HCEC 1CT (cell line): ENCODE measurements at places on chromosomes 16 and 17.

DNA sequence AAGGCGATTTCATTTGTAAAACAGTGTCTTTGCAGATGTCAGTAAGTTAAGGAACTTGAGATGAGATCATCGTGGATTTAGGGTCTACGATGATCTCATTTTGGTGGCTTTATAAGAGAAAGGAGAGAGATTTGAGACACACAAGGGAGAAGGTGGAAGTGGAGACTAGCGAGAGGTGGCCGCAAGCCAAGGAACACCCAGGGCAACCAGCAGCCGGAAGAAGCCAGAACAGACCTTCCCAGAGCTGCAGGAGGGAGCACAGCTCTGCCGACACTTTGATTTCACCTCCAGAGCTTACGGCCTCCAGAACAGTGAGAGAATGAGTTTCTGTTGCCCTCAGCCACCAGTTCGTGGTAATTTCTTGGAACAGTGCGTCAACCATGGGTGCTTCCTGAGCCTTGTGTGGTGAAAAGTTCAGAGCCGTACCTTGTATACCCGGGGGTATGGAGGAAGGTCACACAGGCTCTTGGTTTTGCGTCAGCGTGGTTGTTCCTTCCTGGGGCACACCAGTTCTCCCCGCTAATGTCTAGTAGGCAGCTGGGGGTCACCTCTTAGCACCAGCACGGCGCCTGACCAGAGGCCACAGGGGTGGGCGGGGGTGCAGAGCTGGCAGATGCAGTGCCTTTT, 12.9 kb upstream of the SEC14L1 start:
- DNase-seq = no peak

GRCh38 chr17:76447931-76448652, 4.9 kb downstream of the UBE2O start:
- no peak for DNase-seq

- DNase-seq = peak; percentile 26
These were observed 23.4 kb upstream of the SREBF1 start for GRCh38 chr17:17859909-17860765.

DNA sequence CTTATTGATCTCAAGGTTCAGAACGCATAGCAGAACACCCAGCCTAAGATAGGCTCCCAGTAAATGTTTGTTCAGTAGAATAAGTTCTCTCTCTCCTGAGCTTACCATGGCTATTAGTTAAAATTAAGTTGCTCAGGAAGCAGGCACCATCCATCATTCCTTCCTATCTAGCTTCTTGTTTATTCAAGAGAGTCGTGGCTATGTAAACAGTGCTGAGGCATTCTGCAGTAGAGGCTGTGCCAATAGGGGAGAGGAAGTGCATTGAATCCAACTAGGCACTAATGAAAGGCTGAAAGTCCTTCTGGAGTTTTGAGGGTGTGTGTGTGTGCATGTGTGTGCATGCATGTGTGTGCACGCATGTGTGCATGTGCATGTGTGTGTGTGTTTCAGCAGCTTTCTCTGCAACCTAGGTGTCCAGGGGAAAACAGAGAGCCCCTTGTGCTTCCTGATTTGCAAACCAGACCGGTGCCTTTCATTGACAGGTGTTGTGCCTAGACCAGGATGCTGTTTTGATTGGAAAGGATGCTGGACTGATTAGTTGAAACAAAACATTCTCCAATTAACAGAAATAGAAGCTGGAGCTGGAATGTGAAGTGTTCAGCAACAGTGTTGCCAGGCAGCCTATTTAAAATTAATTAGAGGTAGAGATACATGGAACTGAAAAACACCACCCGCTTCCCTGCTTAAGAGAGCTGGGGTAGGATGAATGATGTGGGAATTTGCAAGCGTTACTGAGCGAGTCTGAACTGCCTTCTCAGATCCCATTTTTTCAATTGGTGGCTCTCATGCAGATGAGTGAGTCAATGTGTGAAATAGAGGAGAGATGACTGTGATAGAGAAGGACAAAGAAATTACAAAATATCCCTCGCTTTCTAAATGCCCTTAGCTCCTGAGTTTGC, 103.3 kb upstream of the CLEC3A start:
- DNase-seq = no peak

GRCh38 chr17:56172517-56172982, 19.3 kb downstream of the ANKFN1 start:
- peak; percentile 46 for DNase-seq

GRCh38 chr17:11625878-11626277, 27.6 kb downstream of the DNAH9 start:
- DNase-seq = no peak

GRCh38 chr17:57724026-57724728, 20.9 kb downstream of the CCDC182 start:
- no peak for DNase-seq

DNA sequence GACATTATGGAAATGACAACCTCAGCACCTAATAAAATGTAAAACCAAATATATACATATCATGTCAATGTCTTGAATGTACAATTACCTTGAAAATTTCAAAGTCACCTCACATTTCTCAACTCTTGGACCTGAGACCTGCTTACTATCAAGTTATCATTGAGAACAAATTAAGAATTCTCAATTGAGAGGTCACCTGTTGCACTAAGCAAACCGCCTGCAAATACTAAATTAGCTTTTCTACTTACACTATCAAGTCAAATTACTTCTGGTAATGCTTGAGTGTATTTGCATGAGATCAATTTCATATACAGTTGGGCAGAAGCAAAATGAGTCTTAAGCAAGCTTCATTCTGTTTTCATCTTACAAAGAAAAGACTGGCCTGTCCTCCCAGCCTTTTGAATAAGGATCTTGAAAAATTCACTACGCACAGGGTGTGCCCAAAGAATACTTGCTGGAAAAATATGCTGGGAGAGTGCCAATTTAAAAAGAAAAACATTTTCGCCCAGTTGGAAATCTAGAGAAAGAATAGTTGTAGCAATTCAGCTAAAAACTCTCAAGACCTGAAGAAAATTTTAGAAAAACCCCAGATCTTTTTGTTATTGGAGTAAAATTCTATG, 35.7 kb downstream of the KANSL1 start:
- no peak for DNase-seq

GRCh38 chr16:19718624-19718965, 524 bp downstream of the IQCK start:
- DNase-seq = no peak

- no peak for DNase-seq
These were observed 8.0 kb downstream of the STAT5B start for GRCh38 chr17:42268236-42268635.

- no peak for DNase-seq
These were observed 17.5 kb downstream of the WIPI1 start for GRCh38 chr17:68439656-68440290.

GRCh38 chr17:44397479-44398440, 8.3 kb upstream of the ITGA2B start:
- DNase-seq = no peak

DNA sequence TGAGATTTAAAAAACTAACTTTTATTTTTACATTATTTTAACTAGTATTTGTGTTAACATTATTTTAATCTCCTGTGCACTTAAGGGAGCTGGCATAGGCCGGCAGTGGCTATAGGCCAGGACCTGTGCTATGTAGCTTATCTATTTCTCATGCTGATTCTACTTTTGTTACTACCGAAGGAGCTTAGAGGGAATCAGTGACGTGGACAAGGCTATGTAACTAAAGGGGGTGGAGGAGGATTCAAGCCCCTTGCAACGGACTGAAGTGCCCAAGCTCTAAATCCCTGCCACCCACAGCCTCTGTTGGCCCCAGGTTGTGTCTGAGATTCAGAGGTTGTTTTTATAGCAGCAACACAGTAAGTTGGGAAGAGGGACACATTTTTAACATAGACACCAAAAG, 356.4 kb downstream of the WWOX start:
- DNase-seq = no peak

- DNase-seq = no peak
These were observed 30.3 kb downstream of the MRTFB start for GRCh38 chr16:14101415-14101814.

DNA sequence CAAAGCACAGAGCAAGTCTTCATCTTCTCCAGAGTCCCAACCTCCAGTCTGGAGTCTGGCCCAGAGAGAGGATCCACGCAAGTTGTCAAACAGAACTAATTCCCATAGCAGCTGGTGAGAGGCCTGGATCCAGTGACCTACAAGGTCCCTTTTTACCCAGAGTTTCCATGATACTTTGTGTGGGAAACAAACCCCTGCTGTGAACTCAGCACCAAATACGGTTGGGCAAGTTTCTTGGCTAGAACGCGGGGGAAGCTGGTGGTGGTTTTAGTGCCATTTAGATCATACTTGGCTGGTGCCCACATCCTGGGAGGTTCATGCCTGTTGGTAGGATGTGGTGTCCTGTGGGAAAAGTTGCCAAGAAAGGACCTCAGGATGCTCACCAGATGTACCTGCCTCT, 18.1 kb downstream of the TMC7 start:
- peak; percentile 13 for DNase-seq

- DNase-seq = no peak
These were observed 50.0 kb upstream of the FASN start for GRCh38 chr17:82148011-82148410.

- no peak for DNase-seq
These were observed 58.3 kb downstream of the VPS35L start for GRCh38 chr16:19613834-19614233.

DNA sequence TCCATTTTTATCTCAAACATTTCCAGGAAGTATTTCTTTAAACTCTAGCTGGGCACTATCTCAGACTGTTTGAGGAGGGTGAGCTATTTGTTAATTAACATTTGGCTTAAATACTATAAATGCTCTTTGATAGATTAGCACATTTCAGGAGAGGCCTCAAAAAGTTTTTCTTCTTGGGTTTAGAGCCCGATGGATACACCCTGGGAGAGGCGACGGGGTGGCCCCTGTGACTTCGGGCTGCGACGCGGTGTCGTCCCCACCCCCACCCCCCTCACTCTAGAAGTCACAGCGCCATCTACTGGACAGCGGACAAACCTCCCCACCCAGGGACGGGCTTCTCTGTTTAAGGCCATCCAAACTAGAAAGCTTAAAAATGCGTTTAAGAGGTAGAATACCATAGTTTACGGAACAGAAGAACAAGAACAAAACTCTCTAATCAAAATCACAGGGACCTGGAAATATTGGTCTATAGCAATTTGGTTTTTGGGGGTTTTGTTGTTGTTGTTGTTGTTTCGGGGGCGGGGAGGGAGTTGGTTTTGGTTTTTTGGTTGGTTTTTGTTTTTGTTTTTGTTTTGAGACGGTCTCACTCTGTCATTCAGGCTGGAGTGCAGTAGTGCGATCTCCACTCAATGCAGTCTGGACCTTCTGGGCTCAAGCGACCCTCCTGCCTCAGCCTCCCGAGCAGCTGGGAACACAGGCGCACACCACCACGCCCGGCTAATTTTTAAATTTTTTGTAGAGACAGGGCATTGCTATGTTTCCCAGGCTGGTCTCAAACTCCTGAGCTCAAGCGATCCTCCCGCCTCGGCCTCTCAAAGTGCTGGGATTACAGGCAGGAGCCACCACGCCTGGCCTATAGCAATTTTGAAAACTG, 254.4 kb downstream of the C16orf95 start:
- DNase-seq = peak; percentile 52

GRCh38 chr16:24010440-24011089, 174.8 kb downstream of the PRKCB start:
- DNase-seq = peak; percentile 24

DNA sequence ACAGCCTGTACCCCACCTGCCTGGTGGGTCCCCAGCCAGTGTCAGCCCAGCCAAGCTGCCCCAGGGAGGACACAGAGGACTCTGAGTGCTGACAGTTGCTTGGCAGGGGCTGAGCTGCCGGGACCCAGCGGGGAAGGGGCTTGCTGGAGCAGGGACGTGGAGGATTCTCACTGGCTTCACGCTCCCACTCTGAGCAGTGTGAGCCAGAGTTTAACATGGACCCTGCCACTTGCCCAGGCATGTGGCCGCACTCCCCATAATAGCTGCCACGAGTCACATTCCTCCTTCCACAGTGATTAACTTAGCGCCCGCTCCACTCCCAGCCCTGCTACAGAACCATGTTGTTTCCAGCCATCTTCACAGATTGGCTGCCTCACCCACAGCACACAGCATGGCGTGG, 31.2 kb downstream of the SREBF1 start:
- no peak for DNase-seq

DNA sequence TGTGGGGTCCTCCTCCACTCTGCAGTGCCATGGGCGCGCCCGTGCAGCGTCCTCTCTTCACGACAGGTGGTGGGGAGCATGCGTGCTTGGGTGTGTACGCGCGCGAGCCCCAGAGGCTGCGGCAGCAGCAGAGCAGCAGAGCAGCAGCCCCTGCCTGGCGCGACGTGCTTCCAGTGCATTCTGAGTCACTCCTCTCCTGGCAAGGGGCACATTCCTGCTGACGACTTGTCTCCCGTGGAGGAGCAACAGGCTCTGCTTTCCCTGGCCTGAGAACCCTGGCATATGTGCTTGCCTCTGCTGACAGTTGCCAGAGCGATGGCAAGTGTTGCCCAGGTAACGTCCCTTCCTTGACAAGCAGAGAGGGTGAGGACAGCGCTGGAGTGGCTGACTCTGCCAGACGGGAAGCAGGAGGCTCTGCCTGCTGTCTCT, 133.8 kb upstream of the PLCG2 start:
- peak; percentile 59 for DNase-seq

- no peak for DNase-seq
These were observed 3.0 kb upstream of the ITGAX start for GRCh38 chr16:31351942-31352325.

DNA sequence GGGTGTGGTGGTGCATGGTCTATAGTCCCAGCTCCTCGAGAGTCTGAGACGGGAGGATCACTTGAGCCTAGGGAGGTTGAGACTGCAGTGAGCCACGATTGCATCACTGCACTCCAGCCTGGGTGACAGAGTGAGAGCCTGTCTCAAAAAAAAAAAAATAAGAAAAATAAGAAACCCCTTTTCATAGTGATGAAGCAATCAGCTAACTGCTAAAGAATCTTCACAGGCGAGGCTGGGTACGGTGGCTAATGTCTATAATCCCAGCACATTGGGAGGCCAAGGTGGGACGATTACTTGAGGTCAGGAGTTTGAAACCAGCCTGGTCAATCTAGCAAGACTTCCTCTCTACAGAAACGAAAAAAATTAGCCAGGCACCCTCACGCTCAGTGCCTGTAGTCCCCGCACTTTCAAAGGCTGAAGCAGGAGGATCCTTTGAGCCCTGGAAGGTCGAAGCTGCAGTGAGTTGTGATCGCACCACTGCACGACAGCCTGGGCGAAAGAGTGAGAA, 760 bp downstream of the SLFN12L start:
- DNase-seq = no peak

DNA sequence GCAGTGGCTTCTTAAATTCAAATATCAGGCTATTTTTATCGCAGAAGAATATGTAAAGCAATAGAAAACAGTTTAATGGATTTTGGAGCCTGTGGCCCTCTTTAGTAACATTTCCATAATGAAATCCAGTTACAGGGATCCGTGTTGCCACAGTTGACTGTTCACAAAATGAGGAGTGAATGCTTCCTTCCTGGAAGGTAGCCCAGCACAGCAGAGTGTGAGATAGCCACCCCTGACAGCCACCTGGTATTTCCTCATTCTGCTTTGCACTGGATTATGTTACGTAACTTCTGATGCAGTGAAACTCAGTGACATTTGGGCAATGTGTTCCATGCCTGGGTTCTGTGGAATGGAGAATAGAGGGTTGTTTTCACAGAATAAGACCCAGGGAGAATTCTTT, 517.2 kb downstream of the RBFOX1 start:
- DNase-seq = no peak
